ENCODE measurements at places on chromosomes 12 and 14. TPM values are rescaled to one million over a fixed set of nuclear protein-coding genes. Genes with fewer than 3 reads are reported as not detected.
A peak's percentile ranks its signal among the peaks of the same experiment; 100 is the strongest.

GRCh38 chr14:44897845-44898151 is 63.9 kb downstream of the KLHL28 start:
- DNase-seq = no peak

DNA sequence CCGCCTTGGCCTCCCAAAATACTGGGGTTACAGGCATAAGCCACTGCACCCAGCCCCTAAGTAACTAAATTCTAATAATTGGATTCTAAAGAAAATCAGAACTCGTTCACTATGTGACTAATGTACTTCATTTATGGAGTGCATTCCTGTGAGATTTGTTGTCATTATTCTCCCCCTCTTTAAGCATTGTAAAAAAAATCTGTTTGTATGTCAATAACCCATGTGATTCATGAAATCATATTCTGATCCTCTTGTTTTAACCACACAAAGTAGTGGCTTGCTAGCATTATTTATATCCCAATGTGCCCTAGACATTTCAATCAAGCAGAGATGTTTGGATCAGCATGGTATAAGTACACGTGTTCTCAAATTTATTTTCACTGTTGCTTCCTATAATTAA is 78.2 kb upstream of the OSBPL8 start:
- DNase-seq = no peak

- DNase-seq = no peak
Observed at GRCh38 chr12:65561798-65562382, 262.4 kb upstream of the HMGA2 start.

- DNase-seq = no peak
Observed at GRCh38 chr14:96001866-96002497, 37.2 kb upstream of the C14orf132 start.

- DNase-seq = no peak
Observed at GRCh38 chr14:30638926-30639325, 16.8 kb downstream of the SCFD1 start.

DNA sequence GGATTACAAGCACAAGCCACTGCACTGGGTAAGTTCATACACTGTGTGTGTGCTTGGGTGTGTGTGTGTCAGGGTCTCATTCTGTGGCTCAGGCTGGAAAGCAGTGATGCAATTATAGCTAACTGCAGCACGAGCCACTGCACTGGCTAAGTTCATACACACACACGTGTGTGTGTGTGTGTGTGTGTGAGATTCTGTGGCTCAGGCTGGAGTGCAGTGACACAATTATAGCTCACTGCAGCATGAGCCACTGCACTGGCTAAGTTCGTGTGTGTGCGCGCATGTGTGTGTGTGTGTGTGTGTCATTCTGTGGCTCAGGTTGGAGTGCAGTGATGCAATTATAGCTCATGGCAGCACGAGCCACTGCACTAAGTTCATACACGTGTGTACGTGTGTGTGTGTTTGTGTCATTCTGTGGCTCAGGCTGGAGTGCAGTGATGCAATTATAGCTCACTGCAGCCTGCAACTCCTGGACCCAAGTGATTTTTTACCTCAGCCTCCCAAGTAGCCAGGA is 85.4 kb downstream of the HECTD1 start:
- no peak for DNase-seq

DNA sequence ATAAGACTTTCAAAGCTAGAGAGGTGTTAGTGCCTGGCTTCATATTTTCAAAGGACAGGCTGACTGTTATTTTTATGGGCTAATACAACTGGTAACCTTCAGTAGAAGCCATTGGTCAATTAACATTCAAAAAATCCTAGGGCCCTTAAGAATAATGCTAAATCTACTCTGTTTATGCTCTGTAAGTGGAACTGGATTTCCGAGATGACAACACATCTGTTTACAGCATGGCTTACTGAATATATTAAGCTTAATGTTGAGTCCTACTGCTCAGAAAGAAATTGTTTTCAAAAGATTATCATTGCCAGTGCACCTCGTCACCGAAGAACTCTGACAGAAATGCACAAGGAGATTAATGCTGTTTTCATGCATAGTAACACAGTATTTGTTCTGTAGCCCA is 239.9 kb downstream of the TMTC2 start:
- no peak for DNase-seq

DNA sequence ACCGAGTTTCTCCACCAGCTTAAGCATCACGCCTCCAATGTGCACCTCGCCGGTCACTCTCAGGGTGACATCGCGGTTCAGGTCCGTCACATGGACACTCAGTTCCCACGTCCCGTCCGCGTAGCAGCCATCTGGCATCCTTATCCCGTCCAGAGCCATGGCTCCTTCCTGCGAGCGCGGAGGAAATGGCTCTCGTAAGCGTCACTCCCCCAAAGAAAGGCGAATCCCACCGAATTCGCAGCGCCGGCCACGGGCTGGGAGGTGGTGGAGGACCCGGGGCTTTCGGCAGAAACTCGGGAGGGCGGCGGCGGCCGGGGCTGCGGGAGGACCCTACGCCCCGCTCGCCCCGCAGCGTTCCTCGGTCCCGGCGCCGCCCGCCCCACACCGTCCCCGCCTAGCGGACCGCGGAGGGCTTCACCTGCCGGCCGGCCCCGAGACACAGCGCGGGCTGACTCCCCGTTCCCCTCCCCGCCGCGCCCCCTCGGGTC is 396 bp downstream of the FERMT2 start:
- peak; percentile 71 for DNase-seq

DNA sequence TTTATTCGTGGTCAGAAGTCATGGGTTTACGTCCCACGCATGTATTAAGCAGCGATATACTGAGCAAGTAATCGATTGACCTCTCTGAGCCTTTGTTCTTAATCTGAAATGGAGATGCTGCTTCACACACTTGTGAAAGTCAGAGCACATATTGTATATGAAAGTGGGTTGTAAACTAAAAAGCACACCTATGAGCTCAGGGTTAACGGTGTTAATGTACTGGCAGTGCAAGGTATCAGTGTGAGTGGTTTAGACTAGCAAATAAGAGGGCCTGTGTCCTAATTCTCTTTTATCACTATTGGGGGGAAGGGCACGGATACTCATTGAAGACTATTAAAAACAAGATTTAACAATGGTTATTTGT is 676 bp downstream of the MRPL42 start:
- no peak for DNase-seq

DNA sequence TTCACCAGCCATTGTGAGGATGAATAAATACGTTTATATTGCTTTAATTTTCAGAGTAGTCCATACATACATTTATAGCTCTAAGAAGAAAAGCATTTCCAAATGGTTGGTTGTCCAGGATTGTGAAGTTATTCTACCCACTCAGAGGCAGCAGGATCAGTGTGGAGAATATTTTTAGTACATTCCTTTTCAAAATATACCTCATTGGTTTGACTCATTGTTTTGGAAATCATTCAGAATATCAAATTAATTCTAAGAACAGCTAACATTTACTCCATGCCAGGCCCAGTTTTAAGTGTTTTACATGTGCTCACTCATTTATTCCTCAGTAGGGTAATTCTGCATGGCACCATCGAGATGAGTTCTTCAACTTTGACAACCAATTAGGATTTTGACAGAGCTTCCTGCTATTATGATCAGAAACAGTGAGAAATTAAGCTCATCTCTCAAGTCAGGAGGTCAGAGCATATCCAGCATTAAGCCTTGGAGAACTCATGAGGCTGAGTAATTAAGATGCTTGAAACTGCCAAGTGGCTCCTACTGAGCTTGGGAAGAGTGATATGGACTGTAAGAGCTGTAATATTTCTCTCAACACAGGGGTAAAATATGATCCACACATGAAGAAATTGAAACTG is 153.3 kb upstream of the CLEC14A start:
- DNase-seq = no peak

GRCh38 chr12:115949675-115950074 is 327.8 kb downstream of the MED13L start:
- no peak for DNase-seq

GRCh38 chr12:25524366-25524765 is 28.7 kb downstream of the LMNTD1 start:
- DNase-seq = no peak

- no peak for DNase-seq
Observed at GRCh38 chr12:93805736-93806141, 128.6 kb downstream of the CRADD start.

GRCh38 chr12:131187602-131188001 is 233.9 kb downstream of the ADGRD1 start:
- DNase-seq = no peak

DNA sequence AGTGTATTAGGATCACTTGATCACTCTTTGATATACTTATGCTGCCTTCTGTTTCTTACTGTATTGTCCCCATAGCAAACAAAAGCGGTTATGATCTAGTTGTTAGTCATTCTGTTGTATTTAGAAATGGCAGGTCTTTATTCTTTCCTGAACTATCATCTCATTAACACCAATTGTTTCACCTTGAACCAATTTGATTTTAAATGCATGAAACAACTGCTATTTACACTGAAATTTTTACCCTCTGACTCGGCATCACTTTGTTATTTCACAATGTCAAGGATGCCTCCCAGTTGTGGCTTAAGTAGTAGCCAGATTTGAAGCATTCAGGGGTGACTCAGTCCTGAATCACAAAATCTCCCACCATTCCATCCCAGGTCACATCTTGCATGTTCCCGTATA is 303.5 kb downstream of the EGLN3 start:
- DNase-seq = no peak

- no peak for DNase-seq
Observed at GRCh38 chr14:101082436-101083384, 179.2 kb upstream of the RTL1 start.

- DNase-seq = peak; percentile 73
Observed at GRCh38 chr12:51887476-51888315, at the start of gene ANKRD33. Gene ANKRD33 (plus strand): TSS chr12:51888103. CDS start chr12:51888187, 84 bp downstream.

DNA sequence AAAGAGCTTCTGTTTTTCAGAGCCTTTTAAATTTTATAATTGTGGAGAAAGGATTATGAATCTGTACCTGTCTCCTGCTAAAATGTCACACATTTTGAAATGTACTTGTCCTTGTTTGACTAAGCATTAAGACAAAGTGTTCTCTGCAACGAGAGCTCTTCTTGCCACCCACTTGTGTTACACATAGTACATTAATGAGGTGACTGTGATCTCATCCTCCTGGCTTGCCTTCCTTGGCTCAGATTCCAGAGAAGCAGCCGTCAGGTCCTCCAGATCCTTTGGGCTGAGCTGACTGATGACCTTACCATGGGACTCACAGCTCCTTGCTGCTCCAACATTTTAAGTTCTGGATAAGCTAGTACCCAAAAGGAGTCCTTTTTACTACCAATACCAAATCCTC is 81.4 kb downstream of the BBS10 start:
- DNase-seq = peak; percentile 46

DNA sequence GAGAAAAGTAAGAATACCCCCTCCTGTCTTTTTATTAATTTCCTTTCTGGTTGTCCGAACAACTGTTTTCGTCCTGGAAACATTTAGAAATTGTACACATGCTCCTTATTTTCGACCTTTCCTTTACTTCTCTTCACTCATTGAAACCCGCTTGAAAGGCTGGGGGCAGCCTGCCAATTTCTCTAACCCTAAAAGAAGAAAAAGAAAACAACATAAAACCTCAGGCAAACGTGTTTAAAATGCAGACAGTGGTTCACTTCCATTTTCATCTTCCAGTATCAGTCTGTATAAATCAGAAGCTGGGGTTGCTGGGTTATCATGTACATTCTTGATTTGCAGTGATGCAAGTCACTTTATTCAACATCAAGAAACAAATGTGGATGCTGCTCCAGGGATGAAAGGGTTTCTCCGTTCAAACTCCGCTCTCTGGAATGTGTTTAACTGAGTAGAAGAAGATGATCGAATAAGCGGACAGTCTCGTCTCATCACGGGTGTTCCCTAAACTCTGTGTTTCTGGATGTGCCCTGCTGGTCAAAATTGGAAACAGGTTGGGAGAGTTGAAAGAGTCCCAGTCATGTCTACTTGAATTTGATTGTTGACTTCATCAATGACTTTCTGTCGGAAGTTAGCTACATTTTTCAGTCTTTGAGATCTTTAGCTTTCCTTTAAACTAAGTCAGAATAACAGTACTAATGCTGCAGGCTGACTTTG is 1042.2 kb downstream of the BCL11B start:
- DNase-seq = no peak

GRCh38 chr12:109744026-109744425 is 30.4 kb downstream of the FAM222A start:
- DNase-seq = peak; percentile 20

- no peak for DNase-seq
Observed at GRCh38 chr12:92142251-92142926, 3.3 kb downstream of the BTG1 start.

DNA sequence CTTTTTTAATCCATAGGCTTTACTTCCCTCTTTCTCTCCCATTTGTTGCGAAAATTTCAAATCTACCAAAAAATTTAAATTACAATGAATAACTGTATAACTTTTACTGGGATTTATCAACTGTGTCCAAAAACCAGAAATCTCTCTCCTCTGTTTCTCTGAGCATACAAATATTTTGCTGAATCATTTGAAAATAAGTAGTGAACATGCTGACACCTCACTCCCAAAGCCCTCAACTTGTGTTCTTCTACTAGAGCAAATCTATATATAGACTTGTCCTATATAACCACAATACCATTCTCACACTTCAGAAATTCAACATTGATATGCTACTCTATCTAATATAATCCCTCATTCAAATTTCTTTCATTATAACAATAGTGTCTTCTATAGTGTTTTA is 53.1 kb downstream of the SLCO1C1 start:
- no peak for DNase-seq

- no peak for DNase-seq
Observed at GRCh38 chr14:69010648-69011047, 31.5 kb upstream of the ACTN1 start.

- DNase-seq = no peak
Observed at GRCh38 chr12:125038976-125039625, 26.1 kb upstream of the AACS start.

DNA sequence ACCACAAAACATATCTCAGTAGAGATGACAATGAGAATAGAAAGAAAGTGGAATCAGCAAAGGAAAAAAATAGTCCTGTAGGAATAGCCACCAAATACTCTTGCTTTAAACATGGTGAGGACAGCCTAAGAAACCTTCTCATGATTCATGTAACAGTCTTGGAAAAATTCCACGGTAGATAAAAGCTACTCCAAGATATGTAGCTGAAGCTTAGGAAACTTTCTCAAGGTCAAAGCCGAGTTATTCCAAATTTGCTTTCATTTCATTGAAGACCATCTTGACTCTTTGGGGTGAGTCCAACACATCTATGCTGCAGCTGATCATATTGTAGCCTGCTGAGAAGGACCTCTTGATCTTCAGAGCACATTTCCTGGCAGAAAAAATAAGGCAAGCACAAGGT is 157.6 kb downstream of the PAH start:
- no peak for DNase-seq

- DNase-seq = no peak
Observed at GRCh38 chr12:14399871-14400270, 34.4 kb downstream of the ATF7IP start.

GDF3 gene
- total RNA-seq = not detected

CCDC88C gene
- 2.9 TPM for total RNA-seq

MIPOL1 gene
- 8.4 TPM for total RNA-seq

CMA1 gene
- total RNA-seq = 1.9 TPM

CDK4 gene
- 41.1 TPM for total RNA-seq

PTPRQ gene
- total RNA-seq = 0.13 TPM

SLCO1C1 gene
- total RNA-seq = 0.94 TPM

KLHL33 gene
- 0.70 TPM for total RNA-seq

IL31 gene
- total RNA-seq = not detected

DPY19L2 gene
- 41.3 TPM for total RNA-seq

JDP2 gene
- 22.1 TPM for total RNA-seq

SRRM4 gene
- 0.30 TPM for total RNA-seq

Measured in Right ventricle myocardium superior (tissue), 1 donor.